ENCODE measurements at places on chromosomes 3 and 15.

- DNase-seq: no peak
Observed at GRCh38 chr3:81419228-81419627, 342.2 kb downstream of the GBE1 start.

GRCh38 chr15:80823995-80824394, 44.8 kb downstream of the CEMIP start:
- DNase-seq: no peak

DNA sequence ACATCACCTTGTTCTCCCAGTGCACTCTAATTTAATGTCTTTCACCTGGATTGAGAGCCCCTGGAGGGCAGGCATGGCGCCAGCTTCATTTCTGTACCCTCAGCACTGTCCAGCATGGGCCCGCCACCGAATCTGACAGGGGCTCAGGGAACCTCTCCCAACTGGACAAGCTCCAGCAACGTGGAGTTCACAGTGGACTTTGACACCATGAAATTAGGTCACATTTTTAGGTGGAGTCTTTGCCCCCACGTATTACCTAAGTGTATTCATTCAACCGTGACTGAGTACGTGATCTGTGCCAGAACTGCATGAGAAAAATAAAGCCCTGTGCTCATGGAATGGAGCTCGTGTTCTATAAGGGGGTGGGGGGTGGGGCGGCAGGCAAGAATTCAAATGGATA, 94.1 kb upstream of the ATP2B2 start:
- no peak for DNase-seq

- no peak for DNase-seq
Observed at GRCh38 chr3:55009372-55009771, 81.5 kb upstream of the LRTM1 start.

GRCh38 chr3:127999509-128000106, 52.6 kb upstream of the SEC61A1 start:
- no peak for DNase-seq

Data from posterior cingulate gyrus (tissue), 11 donors.